ENCODE measurements at places on chromosomes 4 and X. TPM values are rescaled to one million over a fixed set of nuclear protein-coding genes. Genes with fewer than 3 reads are reported as not detected.

The PRDM5 gene
- polyA plus RNA-seq, result 9.5 TPM

The PNPLA4 gene
- 14.0 TPM for polyA plus RNA-seq

- peak; percentile 93 for DNase-seq
These were observed 237.0 kb downstream of the SCFD2 start for GRCh38 chr4:53128706-53129357.

The LRP2BP gene
- 6.7 TPM for polyA plus RNA-seq

The CSN1S1 gene
- polyA plus RNA-seq, result not detected

DNA sequence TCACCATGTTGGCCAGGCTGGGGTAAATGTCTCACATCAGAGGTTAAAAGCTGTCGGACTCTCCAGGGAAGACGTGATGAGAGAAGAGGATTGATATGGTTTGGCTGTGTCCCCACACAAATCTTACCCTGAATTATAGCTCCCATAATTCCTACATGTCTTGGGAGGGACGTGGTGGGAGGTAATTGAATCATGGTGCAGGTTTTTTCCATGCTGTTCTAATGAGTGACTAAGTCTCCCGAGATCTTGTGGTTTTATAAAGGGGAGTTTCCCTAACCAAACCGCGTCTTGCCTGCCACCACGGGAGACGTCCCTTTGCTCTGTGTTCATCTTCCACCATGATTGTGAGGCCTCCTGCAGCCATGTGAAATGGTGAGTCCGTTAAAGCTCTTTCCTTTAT is 64.4 kb downstream of the ASMT start:
- DNase-seq, result no peak

The VCX3B gene
- not detected for polyA plus RNA-seq

DNA sequence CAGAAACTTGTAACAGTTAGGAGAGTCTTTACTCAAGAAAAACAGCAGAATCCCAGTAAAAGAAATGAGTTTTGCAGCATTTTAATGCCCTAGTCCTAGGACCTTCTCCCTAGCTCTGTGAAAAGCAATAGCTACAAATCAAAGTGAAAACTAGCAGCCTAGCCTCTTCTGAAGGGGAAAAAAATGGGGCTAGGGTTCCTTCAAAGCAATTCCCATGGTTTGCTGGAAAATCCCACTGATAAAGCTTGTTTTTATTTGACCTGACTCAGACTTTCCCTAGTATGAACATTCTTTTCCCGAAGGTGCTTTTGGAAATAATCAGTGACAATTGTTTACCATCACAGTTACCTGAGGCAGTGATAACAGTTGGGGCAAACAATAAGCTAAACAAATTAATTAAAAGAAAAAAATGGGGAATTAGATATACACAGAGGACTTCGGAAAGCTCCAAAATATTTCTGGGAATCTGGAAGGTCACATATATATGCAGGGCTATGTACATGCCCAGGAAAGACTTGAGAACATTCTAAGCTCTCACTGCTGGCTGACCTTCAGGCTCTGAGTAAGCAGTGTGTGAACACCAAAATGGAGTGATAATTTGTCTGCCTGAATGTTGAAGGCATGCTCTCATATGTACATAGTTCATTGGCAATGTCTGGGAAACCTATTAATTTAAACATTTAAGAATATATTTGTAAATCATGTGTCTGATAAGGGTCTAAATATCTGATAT is 285.9 kb downstream of the KCTD8 start:
- DNase-seq, result no peak

Data from muscle of leg (tissue), 16 donors.